ENCODE measurements at places on chromosomes 12 and 14. TPM values are rescaled to one million over a fixed set of nuclear protein-coding genes. Genes with fewer than 3 reads are reported as not detected.

Gene WNT1
- total RNA-seq = not detected

Gene ZDHHC22
- total RNA-seq = not detected

Gene PUS7L
- 3.7 TPM for total RNA-seq

DNA sequence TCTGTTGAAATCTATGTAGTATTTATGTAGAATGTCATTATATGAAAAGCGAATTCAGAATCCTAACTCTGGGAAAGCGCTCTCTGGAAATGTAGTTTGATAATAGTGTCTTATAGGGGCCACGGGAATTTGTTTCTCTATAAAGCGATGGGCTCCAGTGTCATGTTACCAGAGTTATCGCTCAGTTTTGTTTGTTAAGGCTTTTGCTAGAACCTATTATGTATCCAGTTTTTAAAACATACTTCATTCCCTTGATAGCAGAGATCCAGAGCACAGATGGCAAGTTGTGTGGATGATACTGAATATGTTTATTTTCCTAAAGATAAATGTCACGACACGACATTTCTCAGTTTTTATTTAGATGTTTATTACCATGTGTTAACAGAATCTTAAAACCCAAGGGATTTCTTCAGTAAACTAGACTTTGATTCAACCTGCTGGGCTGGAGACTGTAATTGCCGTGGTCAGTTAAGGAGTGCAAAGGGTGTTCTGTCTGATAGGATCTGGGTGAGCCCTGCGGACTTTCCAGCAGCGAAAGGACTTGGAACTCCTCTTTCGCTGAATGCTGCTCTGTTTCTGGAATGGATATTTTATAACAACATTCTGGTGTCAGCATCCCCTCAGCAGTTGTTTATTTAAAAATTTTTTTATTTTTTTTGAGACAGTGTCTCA lies 1.7 kb upstream of the DNAH10 start:
- H3K4me1 ChIP-seq = no peaks in the 10 kb centered on the region
- no peak for DNase-seq
- H3K27ac ChIP-seq = no peak overlapping the region
- peaks cover 41% of the 10 kb centered on the region for H3K36me3 ChIP-seq
- H3K27me3 ChIP-seq = peaks cover 20% of the 10 kb centered on the region
- H3K4me3 ChIP-seq = no peak overlapping the region
